ENCODE measurements at places on chromosomes 2 and 18. TPM values are rescaled to one million over a fixed set of nuclear protein-coding genes. Genes with fewer than 3 reads are reported as not detected.

- no peaks in the 10 kb centered on the region for H3K36me3 ChIP-seq
- no peaks in the 10 kb centered on the region for H3K4me1 ChIP-seq
- H3K4me3 ChIP-seq: no peak overlapping the region
- DNase-seq: no peak
- H3K27ac ChIP-seq: no peak overlapping the region
Observed at GRCh38 chr18:34223164-34223892, 1.4 kb downstream of the NOL4 start.

Gene NAT8
- not detected for total RNA-seq

- no peaks in the 10 kb centered on the region for H3K36me3 ChIP-seq
- H3K27ac ChIP-seq: no peak overlapping the region
- H3K27me3 ChIP-seq: no peaks in the 10 kb centered on the region
- H3K4me1 ChIP-seq: no peaks in the 10 kb centered on the region
Observed at GRCh38 chr18:75003039-75003438, 205.9 kb downstream of the PTGR3 start.

Gene MOGAT1
- total RNA-seq: not detected

Gene ST6GAL2
- not detected for total RNA-seq

- no peak overlapping the region for H3K27ac ChIP-seq
- H3K4me3 ChIP-seq: no peak overlapping the region
- H3K36me3 ChIP-seq: no peaks in the 10 kb centered on the region
- no peaks in the 10 kb centered on the region for H3K27me3 ChIP-seq
- H3K4me1 ChIP-seq: peaks cover 3% of the 10 kb centered on the region
Observed at GRCh38 chr18:8816220-8816619, 110.9 kb downstream of the MTCL1 start.

Gene RNU2-63P
- 8.9 TPM for total RNA-seq

- no peaks in the 10 kb centered on the region for H3K36me3 ChIP-seq
- no peak overlapping the region for H3K4me3 ChIP-seq
- no peak overlapping the region for H3K27ac ChIP-seq
- H3K27me3 ChIP-seq: no peaks in the 10 kb centered on the region
- H3K4me1 ChIP-seq: no peaks in the 10 kb centered on the region
- no peak for DNase-seq
Observed at GRCh38 chr2:219433666-219434467, 776 bp upstream of the SPEG start.

All from B cell (primary cell).